ENCODE measurements at places on chromosomes 1 and 21.
A peak's percentile ranks its signal among the peaks of the same experiment; 100 is the strongest.

DNA sequence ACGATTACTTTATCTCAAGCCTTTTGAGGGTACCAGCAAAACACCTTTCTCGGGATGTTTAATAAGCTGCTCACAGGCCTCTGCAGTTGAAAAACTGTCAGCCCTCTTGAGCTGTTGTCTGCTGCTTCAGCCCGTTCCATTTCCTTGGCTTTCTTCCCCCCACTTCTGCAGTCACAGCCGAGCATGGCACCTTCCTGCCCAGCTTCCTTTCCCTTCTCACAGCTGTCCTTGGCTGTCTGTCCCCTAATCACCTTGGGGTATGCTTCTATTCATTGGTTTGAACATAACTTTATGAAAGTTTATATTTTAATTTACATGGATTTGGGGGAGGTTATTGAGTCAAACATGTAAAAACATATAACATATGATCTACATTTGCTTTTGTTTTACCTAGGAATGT lies 6.9 kb upstream of the PROX1 start:
- DNase-seq = no peak

- no peak for DNase-seq
Measured at GRCh38 chr1:51097171-51097570, 4.9 kb upstream of the C1orf185 start.

GRCh38 chr1:89706700-89707012 lies 73.7 kb downstream of the LRRC8C start:
- peak; percentile 85 for DNase-seq

GRCh38 chr1:206933333-206933945 lies 11.7 kb upstream of the FCMR start:
- DNase-seq = peak; percentile 42

DNA sequence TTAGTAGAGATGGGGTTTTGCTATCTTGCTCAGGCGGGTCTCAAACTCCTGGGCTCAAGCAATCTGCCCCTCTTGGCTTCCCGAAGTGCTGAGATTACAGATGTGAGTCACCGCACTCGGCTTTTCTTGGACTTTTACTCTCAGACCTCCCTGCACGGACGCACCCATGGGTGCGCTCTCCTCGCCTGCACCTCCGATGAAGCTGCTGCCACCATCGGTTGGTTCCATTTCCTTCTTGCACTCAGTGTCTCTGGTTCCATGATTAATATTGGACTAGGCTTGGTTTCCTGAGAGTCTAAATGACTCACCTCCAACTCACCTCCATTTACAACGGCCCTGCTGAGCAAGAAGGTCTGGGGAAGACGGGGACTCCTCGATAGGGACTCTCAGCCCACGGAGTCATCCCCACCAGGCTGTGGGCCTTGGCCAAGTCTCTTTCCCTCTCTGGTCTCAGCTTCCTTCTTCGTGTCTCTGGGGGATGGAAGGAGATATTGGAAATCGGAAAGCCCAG lies 6.7 kb upstream of the TNFRSF8 start:
- DNase-seq = no peak

GRCh38 chr1:68890736-68891135 lies 393.9 kb upstream of the DEPDC1 start:
- no peak for DNase-seq

DNA sequence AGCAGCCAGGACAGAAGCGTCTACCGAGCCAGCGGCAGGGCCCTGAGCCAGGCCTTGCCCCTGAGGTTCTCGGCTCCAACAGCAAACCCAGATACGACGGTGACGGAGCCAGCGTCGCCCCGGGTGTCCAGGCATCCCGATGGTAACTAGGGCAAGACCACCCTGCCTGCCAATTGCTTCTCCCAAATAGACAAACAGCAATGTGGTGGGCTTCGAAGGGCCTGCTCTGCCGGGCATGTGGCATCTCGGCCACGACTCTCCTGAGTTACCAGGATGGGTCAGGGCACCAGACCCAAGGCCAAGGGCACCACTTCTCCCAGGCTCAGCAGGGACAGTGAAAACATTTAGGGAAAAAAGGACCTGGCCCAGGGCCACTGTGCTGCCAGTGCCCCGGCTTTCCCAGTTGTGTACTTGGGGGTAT lies 3.2 kb upstream of the ACTRT2 start:
- no peak for DNase-seq

DNA sequence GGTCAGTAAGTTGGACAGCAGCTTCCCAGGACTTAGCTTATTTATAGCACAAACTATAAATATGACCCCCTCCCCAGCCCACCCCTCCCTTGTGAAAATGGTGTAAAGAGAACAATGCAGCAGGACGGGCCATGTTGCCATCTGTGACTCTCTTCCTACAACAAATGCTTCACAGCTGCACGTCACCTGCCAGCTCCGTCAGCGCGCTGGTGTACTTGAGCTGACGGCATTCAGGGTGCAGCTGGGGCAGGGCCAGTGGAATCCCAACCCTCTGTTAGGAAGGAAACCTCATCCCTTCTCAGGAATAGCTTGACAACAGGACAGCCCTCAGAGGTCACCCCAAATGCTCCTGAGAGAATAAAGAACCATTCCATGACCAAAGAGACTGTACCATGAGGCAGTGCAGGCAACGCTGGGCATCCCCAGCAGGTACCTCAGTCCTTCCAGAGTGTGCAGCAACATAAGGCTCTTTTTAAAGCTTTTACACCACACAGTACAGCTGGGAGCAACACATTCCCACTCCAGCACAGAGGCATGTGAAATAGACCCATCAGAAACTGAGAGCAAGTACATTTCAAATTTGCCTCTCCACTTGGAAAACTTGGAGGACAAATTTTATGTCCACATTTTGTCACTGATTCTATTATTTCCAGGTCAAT lies 85.0 kb downstream of the ATP1A1 start:
- DNase-seq = no peak

GRCh38 chr1:53328541-53329499 lies 950 bp upstream of the LRP8 start:
- DNase-seq = no peak

DNA sequence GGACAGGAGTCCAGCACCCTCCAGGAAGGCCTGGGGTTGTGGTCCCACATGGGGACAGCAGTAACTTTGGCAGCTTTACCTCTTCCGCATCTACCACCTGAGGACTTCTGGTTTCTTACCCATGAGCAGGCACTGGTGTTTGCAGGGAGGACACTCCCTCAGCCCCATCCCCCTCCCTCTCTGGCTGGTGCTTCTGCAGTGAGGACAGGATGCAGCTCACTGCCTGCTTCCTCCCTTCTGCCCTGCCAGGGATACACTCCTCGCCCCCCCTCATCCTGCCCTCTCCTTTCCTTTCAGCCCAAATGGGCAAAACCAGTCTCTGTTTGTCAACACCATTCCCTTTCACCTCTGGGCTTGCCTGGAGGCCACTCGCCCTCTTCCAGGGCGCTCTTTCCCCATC lies 62.4 kb downstream of the KIRREL1 start:
- DNase-seq = peak; percentile 63

DNA sequence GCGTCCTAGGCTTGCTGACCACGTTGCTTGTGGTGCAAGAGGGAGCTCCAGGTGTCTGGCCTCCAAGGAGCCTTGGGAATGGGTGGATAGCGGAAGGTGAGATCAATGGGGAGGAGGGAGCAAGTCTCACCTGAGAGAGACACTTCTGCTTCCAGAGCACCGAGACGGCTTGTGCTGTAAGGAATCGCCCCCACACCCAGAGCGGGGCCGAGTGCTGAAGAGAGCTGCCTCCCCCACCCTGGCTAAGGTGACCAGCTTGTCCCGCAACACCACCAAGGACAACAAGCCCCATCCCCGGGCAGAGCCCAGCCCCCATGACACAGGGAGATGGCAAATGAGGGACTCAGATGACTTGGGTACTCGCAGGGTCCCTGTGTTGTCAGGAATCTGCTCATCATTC lies 485.6 kb downstream of the NPHP4 start:
- DNase-seq = no peak

- no peak for DNase-seq
Measured at GRCh38 chr1:15723631-15724246, 12.3 kb upstream of the SLC25A34 start.

DNA sequence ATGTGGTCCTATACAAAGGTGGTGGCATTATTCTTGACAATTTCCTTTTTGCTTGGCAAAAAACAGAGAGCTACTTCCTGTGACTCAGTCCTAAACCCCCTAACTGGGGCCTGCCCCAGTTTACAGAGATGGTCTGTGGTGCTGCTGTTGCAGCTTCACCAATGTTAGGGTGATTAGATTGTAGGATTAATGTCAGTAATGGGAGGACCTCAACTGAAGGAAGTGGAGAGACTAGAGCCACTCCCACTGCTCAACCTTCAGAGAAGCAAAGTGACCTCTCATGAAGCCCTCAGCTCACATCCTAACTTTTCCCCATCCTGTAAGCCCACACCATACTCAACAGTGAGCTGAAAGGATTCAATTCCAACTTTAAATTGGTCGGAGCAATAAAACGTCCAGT lies 3.6 kb downstream of the S100A6 start:
- no peak for DNase-seq

GRCh38 chr1:169860187-169860586 lies 33.5 kb downstream of the SCYL3 start:
- peak; percentile 14 for DNase-seq

DNA sequence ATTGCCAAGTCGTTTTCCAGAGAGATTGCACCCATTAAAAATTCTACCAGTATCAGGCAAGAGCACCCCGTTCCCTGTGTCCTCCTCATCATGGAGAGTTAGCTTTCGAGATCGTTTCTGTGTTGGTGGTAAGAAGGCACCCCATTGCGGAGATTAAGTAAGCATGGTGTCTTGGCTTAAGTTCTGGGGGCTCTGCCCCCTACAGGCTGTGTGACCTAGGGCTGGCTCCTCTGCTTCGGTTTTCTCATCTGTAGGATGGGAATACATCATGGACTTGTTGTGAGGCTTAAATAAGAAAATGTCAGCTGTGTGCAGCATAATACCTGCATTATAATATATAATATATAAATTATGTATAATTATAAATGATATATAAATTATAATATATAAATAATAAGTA lies 36.8 kb upstream of the TENT5C start:
- DNase-seq = no peak

DNA sequence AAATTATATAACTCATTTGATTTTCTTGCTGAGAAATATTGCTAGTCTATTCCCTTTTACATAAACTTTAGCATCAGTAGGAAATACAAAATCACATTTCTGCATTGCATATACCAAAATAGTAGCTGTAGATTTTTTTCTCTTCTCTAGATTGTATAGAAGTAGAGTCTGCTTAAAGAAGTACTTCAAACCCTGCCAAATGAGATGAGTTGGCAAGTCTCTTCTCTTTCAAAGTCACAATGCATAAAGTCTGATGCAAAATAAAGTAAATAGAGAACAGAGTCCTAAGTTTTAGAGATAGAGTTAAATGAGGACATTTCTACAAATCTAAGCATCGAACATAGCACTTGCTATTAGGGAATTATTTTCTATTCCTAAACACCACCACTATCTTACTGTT lies 6.4 kb downstream of the PLPPR4 start:
- no peak for DNase-seq

- no peak for DNase-seq
Measured at GRCh38 chr1:168266644-168267186, 14.0 kb upstream of the TBX19 start.

DNA sequence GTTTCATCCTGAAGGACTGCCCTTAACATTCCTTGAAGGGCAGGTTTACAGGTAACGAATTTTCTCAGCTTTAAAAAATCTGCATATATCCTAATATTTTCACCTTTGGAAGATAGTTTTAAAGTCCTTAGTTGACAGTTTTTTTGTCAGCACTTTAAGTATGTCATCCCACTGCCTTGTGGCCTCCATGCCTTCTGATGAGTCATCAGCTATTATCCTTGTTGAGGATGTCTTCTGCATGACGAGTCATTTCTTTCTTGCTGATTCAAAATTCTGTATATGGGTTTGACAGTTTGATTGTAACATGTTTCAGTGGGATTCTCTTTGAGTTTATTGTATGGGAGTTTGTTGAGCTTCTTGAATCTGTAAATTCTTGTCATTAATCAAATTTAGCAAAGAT lies 500.6 kb downstream of the DISC1 start:
- DNase-seq = no peak

DNA sequence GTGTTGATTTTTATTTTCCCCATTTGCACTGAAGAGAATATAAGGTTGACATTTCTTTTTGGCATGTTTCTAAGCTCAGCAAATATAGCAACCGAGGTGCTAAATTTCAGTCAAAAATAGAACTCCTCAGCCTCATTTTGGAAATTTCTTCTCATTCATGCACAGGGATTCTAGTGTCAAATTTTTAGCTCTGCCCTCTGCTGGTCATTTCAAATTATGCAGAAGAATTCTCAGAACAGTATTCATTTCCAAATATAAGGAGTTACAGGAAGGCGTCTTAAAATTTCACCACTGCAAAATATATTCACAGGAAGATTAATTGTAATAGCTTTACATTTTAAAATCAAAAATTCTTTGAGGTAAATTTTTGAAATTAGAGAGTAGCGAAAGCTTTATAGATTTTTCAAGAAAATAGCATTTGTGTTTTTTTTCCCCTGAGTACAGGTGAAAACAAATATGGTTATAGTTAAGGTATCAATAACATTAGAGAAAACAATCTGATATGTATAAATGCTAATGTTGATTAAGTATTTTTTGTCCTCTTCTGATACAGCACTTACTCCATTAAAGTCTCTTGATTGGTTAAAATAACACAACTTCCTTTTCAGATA lies 57.9 kb downstream of the FMN2 start:
- DNase-seq = peak; percentile 52

- DNase-seq = no peak
Measured at GRCh38 chr21:39131791-39132190, 51.5 kb downstream of the PSMG1 start.

DNA sequence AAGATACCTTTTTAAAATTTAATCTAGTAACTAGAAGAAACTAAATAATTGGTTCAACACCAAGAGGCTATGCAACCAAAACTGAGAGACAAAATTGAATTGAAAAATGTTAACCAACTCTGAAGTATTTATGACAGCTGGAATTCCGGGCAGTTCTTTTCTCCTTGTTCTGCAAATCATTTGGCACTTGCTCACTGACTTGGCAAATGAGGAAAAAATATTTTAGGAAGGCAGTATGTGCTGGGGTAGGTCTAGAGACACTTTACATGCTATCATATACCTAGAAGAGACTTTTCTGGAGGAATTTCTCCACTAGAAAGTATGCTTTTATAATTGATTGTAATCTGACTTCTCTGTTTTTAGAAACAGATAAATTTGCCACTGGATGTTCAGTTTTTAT lies 22.1 kb upstream of the SH3D21 start:
- no peak for DNase-seq

GRCh38 chr1:18883636-18884418 lies 18.5 kb downstream of the ALDH4A1 start:
- peak; percentile 69 for DNase-seq

DNA sequence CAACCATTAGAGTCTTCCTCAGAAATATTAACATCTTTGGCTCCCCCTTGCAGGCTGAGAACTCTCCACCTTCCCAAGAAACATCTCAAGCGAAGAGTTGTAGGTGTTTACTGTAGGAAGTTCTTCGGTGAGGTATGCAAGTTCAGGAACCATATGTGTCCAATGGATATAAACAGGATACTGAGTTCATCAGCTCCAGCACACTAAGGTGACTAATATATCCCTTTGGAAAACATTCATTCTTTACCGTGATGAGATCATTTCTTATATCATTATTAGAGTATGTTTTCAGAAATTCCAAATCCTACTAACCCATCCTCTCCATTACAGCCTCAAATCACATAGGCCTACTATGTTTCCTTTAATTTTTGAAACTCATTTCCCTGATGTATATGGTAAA lies 37.3 kb upstream of the PRMT6 start:
- no peak for DNase-seq
